ENCODE measurements at places on chromosomes 2 and 18.
A peak's percentile ranks its signal among the peaks of the same experiment; 100 is the strongest.

- DNase-seq: no peak
Observed at GRCh38 chr2:45361666-45362065, 249.4 kb downstream of the SRBD1 start.

DNA sequence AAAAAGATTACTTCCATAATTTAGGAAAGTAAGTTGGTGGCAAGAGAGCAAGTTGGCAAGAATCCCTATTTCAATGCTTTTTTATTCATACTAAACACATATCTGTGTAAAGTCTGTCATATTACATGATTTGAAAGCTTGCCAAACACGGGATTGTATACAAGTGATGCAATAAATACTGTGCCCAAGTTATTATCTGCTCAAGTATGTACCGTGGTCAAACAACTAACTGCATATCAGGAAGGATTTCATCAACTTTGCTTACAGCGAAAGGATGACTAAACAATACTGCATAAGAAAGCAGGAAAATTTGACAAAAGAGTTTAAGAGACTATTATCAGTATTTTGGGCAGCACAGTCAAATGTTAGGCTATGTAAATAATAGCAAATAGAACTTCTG, 69.6 kb upstream of the SCN1A start:
- DNase-seq: no peak

GRCh38 chr2:164868563-164869419, 27.2 kb upstream of the COBLL1 start:
- no peak for DNase-seq

- no peak for DNase-seq
Observed at GRCh38 chr2:170878505-170878904, 50.5 kb upstream of the GORASP2 start.

DNA sequence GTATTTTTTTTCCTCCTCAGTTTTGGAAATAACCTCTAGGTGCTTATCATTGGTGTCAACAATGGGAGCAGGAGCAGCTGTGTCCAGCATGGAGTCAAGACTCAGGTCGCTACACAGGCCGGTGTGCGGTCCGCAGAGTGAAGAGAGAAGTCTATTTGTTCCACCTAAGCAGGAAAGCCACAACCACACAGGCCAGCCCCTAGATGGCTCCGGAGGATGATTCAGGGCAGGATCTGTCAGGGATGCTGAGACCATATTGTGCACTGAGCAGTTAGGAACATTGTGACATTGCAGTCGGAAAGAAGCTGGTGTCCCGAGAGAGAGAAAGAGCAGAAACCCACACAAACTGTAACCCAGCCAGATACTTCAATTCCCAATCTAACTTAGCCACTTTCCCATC, 136.9 kb downstream of the GAREM1 start:
- peak; percentile 1 for DNase-seq

DNA sequence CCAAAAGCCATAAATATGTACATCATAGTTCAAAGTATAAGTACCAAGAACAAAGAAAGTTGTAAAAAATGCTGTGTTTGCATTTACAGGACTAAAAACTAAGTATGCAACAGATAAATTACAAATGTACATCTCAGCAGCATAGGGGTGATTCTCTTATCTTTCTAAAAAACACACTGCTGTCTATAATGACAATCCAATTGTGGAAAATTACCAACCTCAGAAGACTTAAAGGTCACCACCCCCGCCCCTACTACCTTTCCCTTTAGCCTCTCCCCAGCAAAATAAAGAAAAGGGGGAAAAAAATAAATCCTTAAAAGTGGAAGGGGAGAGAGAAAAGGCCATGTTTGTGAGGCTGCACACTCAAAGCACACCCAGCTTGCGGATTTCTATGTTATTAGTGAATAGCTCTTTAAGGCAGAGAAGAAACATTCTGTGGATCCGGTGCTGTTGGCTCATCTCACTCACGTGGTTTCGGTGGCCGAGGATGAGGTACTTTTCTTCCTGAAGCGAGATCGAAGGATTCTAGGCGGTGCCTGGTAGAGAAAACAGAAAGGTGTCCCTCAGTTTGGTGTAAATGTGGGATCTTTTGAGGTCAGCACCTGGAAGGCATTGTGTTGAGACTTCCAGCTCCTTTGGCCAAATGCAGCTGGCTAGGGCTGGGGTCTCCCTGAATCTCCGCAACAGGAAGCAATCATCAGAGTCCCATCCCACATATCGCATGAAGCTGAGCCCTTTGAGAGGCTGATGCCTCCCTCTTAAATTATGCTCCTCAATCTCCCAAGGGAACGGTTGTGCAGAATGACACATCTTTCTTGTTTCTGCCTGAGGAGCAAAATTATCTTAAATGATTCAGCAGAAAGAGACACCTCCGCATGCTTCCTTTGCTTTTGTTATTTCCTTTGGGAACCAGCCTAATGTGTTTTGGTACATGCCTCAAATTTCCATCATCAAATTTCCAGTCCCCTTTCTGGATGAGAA, 17.6 kb downstream of the MRPL35 start:
- DNase-seq: peak; percentile 63

GRCh38 chr18:50654658-50655550, 95.0 kb downstream of the MAPK4 start:
- no peak for DNase-seq

- peak; percentile 75 for DNase-seq
Observed at GRCh38 chr2:241730671-241731293, 3.6 kb upstream of the D2HGDH start.

DNA sequence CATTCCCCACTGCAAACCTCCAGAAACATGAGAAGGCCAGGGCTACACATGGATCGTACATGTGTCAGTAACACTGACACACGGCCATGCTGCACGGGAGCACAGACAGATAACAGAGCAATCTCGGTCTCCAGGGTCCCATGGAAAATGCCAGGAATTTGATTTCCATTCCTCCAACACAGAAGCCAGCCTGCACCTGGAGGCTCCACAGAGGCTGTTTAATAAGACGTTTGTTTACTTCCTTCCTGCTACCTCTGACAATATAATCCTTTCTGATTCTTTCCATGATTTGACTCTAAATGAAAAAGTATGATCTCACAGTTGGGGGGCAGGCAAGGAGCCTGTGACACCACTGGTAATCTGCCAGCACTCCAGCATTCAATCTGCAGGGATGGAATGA, 210.9 kb upstream of the DDX18 start:
- DNase-seq: no peak

- peak; percentile 96 for DNase-seq
Observed at GRCh38 chr2:61888267-61889055, at the start of gene CCT4. TSS of gene CCT4 (minus strand) at chr2:61888656. CDS start at chr2:61888507, 149 bp downstream.

GRCh38 chr2:207144173-207144785, 21.5 kb downstream of the KLF7 start:
- DNase-seq: peak; percentile 66

GRCh38 chr2:102672107-102672776, 52.9 kb downstream of the SLC9A2 start:
- DNase-seq: peak; percentile 18

DNA sequence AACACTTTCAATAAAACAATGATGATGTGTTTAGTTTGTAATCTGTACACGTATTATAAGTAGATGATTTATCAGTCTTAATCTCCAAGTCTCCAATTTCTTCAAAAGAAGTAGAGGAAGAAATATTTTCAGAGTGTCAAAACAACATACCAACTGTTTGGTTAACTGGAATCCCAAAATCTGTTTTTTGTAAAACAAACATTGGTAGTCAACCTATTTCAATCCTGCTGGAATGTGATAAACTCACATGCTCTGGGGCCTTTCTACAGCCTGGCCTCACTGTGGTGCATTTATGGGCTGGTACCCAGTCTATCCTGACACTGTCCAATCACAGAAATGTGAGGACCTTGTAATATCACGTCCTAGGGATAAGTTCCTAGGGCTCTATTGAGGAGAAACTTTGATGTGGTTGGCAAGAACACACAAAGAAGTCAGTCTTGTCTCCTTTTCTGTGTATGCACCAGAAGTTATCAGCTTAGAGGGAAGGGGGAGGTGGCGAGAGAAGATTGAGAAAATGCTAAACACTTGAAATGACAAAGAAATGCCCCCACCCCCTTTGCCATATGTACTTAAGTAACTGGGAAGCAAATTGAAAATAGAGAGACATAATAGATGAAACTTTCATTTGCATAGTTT, 47.2 kb downstream of the PRKRA start:
- DNase-seq: peak; percentile 16

DNA sequence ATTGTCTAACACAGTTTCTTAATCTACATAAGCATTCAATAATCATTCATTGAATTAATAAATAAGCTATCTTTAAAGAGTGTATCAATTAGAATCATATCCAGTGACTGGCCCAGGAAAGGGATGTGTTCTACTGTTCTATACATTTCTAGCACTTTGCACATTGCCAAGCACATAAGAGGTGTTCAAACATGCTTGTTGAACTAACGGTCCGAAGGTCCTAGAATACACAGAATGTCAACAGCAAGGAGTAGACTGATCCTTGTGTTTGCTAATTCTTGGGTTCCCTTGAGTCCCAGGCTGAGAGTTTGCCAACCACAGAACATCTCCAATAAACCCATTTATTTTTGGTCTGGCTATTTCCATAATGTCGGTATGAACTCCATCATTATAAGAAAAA, 331.7 kb upstream of the DCC start:
- DNase-seq: no peak

DNA sequence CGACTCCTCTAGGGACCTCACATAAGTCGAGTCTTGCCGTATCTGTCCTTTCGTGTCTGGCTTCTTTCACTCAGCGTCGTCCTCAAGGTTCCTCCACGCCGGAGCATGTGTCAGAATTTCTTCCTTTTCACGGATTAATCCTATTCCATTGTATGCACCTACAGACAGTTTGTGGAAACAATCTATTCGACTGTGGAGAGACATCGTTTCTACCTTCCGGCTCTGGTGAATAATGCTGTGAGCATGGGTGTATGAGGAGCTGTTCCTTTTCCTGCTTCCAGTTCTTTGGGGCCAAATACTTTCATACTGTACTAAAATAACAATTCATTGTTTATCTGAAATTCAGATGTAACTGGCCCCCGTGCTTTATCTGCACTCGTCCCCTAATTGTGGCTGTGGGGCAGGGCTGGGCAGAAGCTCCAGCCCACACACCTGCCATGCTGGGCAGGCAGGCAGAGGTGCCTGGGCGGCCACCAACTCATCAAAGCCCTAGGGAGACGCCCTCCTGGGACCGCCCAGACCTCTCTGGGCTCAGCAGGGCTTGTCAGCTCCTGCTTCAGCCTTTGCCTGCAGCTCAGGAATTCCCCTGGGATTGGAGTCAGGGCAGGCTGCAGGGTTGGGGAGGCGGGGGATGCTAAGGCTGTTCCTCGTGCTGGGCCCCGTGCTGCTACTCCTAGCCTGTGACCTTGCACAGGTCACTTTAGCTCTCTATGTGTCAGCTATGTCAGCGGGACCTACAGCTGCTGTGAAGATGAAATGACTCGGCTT, 14.5 kb downstream of the GPC1 start:
- peak; percentile 46 for DNase-seq

DNA sequence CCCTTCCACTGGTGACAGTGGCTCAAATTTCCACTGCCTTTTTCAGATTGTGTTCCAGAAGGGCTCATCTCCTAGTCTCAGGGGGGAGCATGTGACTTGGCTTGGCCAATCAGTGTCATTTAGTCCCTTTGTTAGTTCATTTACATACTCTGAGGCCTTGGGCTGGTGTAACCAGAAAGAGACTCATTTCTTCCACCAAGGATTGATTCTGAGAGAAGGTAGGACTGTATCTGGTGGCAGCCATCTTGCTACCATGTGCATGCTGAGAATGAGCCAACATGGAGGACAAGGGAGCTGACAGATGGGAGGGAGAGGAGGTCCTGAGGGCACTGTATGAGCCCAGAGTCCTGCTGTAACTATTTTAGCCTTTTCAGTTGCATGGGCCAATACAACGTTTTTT, 191.7 kb downstream of the THSD7B start:
- DNase-seq: no peak

GRCh38 chr2:32752205-32752604, 124.4 kb downstream of the TTC27 start:
- DNase-seq: no peak

- DNase-seq: no peak
Observed at GRCh38 chr2:109264595-109265328, 135.8 kb downstream of the SH3RF3 start.

GRCh38 chr2:128726236-128726635, 407.6 kb upstream of the HS6ST1 start:
- no peak for DNase-seq

DNA sequence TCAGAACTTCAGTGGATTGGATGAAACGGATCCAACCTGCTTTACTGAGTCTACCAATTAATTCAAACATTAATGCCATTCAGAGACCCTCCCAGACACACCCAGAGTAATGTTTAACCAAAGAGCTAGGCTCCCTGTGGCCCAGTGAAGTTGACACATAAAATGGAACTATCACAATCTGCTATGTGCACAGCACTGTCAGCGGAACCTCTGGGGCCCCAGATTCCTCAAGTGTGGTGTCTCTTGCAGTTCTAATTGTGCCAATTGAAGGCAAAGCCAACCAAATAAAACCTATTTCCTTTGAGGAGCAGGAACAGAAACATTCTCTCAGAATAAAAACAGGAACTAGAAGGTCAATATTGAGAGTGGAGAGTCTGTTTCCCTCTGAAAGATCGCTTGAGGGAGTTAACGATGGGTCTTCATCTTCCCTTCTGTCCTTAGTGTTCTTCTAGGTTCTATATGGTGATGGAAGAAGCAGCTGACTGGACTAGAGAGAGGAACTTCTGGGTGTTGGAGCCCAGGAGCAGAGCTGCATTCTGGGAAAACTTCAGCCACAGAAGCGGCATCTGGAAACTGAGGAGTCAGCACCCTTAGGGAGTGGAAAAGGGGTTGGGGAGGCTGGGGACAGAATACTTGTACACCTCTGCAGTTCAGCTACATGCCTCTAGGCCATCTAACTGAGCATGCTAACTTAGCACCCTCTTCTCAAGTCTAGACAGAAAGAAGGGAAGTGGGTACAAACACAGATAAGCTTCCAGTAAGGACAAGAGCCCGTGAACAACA, 174.4 kb upstream of the FBXO11 start:
- peak; percentile 12 for DNase-seq

- DNase-seq: no peak
Observed at GRCh38 chr2:142594935-142595334, 282.5 kb upstream of the KYNU start.

- DNase-seq: no peak
Observed at GRCh38 chr2:96926791-96927190, 56.9 kb upstream of the SEMA4C start.

DNA sequence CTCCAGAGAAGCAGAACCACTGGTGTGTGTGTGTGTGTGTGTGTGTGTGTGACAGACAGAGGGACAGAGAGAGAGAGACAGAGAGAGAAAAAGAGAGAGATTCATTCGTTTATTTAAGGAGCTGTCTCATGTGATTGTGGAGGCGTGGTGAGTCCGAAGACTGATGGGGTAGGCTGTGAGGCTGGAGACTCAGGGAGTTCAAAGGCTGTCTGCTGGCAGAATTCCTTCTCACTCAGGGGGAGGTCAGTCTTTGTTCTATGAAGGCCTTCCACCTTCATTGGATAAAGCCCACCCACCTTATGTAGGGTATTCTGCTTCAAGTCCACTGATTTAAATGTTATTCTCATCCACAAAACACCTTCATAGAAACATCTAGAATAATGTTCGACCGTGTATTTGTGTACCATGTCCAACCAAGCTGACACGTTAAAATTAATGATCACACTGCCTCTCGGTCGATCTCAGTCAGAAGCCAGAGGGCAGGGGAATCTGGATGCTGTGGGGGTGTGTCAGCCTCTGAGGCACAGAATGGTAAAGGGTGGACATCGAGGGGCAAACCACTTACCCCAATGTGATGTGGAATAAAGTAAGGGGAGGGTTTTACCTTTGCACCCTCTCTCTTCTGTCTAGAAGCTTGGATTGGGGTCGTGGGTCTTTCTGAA, 275.6 kb downstream of the SLC4A3 start:
- no peak for DNase-seq

GRCh38 chr2:49702740-49703139, 548.4 kb upstream of the FSHR start:
- no peak for DNase-seq
